Muscle of leg (tissue), 16 donors: ENCODE measurements at places on chromosomes 3 and 15.

GRCh38 chr3:154794814-154795445, 285.2 kb upstream of the MME start:
- DNase-seq, result peak; percentile 20

GRCh38 chr3:80771085-80771484, 990.4 kb downstream of the GBE1 start:
- DNase-seq, result peak; percentile 4

- no peak for DNase-seq
These were observed 105.0 kb downstream of the FHIT start for GRCh38 chr3:61146010-61146890.

GRCh38 chr15:89820666-89821611, 6.3 kb upstream of the ANPEP start:
- DNase-seq, result no peak

DNA sequence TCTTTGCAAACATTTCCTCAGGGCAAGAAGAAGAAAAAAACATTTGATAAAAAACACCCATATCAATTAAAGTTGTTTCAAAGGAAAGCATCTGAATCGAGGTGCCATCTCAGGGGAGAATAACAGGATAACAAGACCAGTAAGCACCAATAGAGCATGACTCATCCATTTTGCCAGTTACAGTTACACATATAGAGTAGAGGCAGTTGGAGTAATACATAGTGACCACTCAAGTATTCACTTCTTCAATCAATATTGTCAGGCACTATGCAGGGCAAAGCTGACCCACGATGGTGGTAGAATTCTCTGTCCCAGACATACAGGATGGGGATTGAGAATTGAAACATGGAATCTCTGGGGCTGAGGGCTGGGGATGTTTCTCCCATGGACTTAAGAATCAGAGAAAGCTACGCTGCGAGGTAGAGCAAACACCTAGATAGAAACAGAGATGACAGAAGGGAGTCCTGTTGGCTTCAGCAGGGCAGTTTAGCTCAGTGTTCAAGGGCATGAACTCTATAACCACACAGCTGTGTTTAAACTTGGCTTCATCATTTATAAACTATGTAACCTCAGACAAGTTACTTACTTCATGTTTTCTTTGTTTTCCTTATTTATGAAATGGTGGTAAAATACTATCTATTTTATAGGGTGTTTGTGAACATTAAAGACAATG, 186.4 kb upstream of the NANOGP8 start:
- no peak for DNase-seq

DNA sequence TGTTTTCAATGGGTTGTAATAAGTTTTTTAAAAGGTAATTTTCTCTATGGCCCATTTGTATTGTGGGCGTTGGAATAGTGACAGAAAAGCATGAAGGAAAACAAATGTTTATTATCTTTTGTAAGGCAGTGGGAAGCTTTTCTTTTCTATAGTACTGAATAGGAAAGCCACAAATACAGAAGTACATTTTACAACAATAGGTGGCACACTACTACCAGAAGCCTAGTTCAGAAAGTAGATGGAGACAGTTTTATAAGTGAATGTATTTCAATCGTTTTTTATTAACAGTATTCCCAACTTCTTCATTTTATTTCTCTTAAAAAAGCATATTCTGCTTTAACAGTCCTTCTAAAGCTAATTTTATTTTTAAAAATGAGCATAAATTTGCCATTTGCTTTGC, 296.7 kb downstream of the PTPRG start:
- DNase-seq, result peak; percentile 73

- DNase-seq, result no peak
These were observed 47.3 kb upstream of the PHLDB2 start for GRCh38 chr3:111811811-111812210.

DNA sequence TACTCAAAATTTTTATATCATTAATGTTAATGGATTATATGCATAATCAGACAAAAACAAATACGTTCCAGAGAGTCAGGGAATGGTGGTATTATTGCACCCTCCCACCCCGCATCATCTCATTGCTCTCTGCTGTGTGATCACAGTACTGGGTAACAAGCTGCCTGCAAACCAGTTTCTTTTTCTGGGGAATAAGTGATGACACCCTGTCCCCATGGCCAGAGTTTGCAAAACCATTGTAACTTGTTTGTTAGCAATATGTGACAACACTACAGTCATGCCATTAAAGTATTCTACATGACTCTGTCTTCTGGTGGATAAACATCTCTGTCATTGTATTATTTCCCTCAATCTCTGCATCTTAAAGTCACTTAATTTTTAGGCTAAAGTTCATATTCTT, 39.5 kb downstream of the ZBTB38 start:
- no peak for DNase-seq

DNA sequence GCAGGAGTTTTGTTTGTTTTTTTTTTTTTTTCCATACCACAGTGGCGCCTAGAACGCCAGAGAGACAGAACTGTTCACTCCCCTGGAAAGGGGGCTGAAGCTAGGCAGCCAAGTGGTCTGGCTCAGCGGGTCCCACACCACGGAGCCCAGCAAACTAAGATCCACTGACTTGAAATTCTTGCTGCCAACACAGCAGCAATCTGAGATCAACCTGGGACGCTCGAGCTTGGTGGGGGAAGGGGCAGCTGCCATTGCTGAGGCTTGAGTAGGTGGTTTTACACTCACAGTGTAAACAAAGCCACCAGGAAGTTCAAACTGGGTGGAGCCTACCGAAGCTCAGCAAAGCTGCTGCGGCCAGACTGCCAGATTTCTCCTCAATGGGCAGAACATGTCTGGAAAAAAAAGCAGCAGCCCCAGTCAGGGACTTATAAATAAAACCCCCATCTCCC, 29.8 kb downstream of the SPICE1 start:
- DNase-seq, result no peak

- DNase-seq, result no peak
These were observed 144.2 kb upstream of the BNIP2 start for GRCh38 chr15:59833366-59833765.

DNA sequence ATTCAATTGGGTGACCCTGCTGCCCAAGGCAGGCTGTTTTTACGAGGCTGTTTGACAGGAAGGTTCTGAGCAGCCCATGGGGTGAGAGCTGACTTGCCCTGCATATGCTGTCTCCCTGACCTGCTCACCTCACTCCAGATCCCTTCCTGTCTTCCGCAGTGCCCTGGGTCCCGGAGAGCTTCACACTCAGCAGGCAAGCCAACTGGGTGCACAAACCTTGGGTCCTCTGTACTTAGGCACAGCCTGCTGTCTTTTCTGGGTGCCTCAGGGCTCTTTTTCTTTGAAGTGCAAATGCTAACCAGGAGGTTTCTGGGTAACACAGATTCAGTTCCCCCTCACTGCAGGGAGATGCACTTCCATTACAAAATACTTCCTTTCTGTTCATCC, 32.8 kb downstream of the ZXDC start:
- no peak for DNase-seq

GRCh38 chr3:157127268-157127667, 32.7 kb downstream of the CCNL1 start:
- DNase-seq, result no peak

- DNase-seq, result no peak
These were observed 9.5 kb upstream of the ST6GAL1 start for GRCh38 chr3:186920796-186921195.

DNA sequence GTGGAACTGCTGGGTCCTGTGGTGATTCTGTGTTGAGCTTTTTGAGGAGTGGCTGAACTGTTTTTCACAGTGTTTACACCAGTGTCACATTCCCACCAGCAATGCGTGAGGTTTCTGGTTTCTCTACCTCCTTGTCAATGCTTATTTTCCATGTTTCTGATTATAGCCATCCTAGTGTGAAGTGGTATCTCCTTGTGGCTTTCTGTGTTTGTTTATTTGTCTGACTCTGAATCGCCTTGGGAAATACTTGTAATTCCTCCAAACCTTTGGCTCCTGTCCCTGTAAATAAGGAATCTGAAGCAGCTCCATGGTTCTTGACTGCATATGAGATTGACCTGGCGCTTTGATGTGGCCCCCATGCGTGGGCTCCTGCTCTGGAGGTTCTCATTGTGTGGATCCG, 20.6 kb downstream of the FAN1 start:
- no peak for DNase-seq

GRCh38 chr3:46669191-46669999, 24.1 kb downstream of the ALS2CL start:
- peak; percentile 0 for DNase-seq

GRCh38 chr3:138113326-138113725, 2.1 kb downstream of the DZIP1L start:
- no peak for DNase-seq

GRCh38 chr15:74369084-74369745, 1.8 kb upstream of the CYP11A1 start:
- DNase-seq, result no peak

- DNase-seq, result peak; percentile 36
These were observed at the start of gene RASGRF1 for GRCh38 chr15:79090487-79091203. Gene RASGRF1, minus strand, starts transcription at chr15:79090780. Its CDS starts 282 bp downstream, at chr15:79090498.

GRCh38 chr3:134852132-134852531, 57.1 kb downstream of the EPHB1 start:
- DNase-seq, result no peak

- no peak for DNase-seq
These were observed 2.2 kb downstream of the KCTD6 start for GRCh38 chr3:58494107-58494506.

- DNase-seq, result peak; percentile 3
These were observed 435.2 kb upstream of the SUCLG2 start for GRCh38 chr3:68089572-68090011.

GRCh38 chr3:66403323-66403990, 97.4 kb downstream of the LRIG1 start:
- no peak for DNase-seq

DNA sequence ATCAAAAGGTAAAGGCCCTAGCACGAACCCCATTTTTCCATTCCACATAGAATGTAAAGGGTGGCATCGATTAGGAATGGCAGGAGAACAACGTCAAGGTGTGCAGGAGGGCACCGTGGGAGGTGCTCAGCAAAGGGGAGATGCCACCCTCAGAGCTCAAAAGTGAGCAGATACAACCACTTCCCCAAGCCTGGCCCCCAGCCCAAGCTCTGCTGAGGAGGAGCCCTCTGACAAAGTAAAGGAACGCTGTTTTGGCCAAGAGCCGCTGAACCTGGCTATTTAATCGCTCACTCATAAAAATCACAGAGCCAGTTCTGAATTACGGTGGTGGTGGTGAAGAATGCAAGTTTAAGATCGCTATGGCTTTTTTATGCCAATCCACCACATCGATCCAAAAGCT, 12.4 kb downstream of the GNB5 start:
- DNase-seq, result peak; percentile 40

DNA sequence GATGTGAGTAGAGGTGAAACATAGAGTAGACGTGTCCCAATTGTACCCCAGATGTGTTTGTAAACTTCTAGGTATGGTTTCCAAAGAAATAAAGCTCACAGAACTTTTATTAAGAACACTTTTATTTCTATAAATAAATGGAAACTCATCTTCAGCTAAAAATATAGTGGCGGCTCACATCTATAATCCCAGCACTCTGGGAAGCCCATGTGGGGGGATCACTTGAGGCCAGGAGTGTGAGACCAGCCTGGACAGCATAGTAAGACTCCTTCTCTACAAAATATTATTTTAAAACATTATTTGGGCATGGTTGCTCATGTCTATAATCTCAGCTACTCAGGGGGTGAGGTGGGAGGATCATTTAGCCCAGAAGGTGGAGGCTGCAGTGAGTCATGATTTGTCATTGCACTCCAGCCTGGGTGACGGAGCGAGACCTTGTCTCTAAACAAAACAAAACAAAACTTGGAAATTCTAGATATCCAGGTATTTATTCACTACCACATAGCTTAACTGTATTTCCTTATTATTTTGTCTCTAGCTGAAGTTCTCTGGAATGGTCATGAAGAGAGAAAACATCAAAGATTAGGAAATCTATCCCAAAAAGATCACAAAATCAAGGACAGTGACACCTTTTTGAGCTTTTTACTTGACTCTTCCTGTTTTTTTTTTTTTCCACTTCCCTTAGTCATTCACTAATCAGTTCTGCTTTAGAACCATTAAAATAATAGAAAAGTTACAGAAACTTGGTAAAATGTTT, 258.1 kb downstream of the TIGIT start:
- no peak for DNase-seq

DNA sequence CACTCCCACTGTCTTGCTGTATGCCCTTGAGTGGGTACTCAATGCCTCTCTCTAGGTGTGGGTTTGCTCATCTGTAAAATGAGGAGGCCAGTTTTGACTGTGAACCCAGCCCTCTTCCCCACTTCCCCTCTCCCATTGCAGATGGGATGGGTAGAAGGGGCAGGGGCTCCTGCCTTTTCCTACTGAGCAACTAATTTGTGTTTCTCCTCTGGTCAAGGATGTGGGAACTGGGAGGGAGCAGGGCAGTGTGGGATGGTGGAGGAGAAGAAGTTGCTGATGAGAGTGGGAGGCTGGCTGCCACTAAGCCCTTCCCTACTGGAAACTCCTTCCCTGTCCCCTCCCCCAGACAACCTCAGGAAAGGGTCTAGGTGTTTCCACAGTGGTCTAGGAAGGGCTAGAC, 20.1 kb upstream of the ANKDD1A start:
- DNase-seq, result no peak

DNA sequence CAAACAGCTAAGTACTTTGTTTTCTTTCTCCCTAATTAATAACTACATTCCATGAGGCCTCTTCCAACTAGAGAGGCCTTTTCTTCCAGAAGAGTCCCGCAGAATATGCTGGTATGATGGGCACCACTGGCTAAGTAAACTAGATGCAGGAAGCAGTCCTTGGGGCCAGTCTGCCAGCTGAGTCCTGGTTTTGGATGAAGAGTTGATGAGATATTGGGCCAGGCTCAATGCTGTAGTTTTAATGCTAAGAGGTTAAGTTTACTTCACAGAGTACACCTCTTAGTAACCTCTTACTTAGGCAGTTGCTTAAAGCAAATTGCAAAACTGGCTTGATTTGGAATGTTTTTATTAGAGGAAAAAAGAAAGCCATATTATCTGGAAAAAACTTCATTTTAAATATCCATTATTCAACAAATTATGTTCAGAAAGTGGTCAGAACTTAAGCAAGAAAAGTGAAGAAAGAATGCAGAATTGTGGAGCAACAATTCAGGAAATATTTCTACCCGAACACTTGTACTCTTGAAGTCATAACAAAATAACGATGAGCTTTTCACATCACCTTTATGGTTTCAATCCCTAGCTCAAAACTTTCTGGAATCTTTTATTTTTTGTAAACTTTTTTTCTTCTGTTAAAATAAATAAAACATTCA, 178.4 kb upstream of the CDIN1 start:
- DNase-seq, result no peak

DNA sequence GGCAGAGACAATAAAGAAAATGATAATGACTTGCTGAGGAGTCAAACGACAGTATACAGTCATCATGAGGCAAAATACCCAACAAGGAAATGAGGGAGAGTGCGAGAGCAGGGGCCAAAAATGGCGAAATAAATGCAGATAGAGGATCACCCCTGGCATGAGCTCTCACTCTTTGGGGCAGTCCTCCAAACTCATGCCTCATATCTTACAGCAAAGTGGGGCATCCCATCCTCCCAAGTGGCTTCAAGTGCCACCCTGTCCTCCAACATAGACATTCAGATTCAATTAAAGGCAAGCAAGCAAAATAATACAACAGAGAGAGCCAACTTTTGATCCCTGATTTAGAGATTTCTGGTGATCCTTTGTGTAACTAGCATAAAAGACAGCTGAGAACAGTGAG, 278.4 kb downstream of the GBE1 start:
- no peak for DNase-seq

- peak; percentile 86 for DNase-seq
These were observed 980 bp upstream of the RAB27A start for GRCh38 chr15:55290528-55291057.

GRCh38 chr3:81363816-81364215, 397.6 kb downstream of the GBE1 start:
- DNase-seq, result no peak

GRCh38 chr3:132378846-132379245, 38.5 kb upstream of the DNAJC13 start:
- DNase-seq, result no peak
